Fibroblast of skin of abdomen (primary cell): ENCODE measurements at places on chromosomes 4 and X.

- DNase-seq: no peak
Observed at GRCh38 chrX:77962068-77962902, 7.2 kb downstream of the PGAM4 start.

- peak; percentile 31 for DNase-seq
Observed at GRCh38 chr4:15469402-15470127, at the start of gene CC2D2A. Gene CC2D2A, plus strand, starts transcription at chr4:15469882. Its CDS starts 6,051 bp downstream, at chr4:15475933.

- DNase-seq: no peak
Observed at GRCh38 chr4:119715490-119716445, 87.2 kb upstream of the PDE5A start.

DNA sequence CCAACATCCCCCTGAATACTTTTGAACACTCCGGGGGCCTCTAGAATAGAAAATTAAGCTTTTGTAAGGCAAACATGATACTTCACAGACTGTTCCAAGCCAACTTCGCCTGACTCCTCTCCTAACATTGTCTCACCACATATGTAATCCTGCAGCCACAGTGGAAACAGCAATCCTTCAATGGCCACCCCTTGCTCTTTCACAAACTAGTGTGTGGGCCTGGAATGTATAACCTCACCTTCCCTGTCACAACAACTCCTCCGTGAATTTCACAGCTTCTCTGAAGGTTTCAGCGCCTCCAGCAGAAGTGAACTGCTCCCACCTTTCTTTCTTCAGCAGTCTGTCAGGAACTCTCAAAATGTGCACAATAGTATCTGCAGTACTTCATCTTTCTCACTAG lies 185.1 kb downstream of the ADGRL3 start:
- no peak for DNase-seq

GRCh38 chrX:113421432-113421831 lies 580.8 kb upstream of the AMOT start:
- DNase-seq: no peak

GRCh38 chrX:13752141-13752540 lies 17.6 kb downstream of the OFD1 start:
- DNase-seq: no peak

- DNase-seq: no peak
Observed at GRCh38 chrX:10932842-10933440, 178.2 kb upstream of the HCCS start.

GRCh38 chrX:50618788-50619558 lies 148.3 kb upstream of the DGKK start:
- no peak for DNase-seq

GRCh38 chrX:133921764-133922389 lies 63.5 kb downstream of the GPC3 start:
- peak; percentile 27 for DNase-seq

DNA sequence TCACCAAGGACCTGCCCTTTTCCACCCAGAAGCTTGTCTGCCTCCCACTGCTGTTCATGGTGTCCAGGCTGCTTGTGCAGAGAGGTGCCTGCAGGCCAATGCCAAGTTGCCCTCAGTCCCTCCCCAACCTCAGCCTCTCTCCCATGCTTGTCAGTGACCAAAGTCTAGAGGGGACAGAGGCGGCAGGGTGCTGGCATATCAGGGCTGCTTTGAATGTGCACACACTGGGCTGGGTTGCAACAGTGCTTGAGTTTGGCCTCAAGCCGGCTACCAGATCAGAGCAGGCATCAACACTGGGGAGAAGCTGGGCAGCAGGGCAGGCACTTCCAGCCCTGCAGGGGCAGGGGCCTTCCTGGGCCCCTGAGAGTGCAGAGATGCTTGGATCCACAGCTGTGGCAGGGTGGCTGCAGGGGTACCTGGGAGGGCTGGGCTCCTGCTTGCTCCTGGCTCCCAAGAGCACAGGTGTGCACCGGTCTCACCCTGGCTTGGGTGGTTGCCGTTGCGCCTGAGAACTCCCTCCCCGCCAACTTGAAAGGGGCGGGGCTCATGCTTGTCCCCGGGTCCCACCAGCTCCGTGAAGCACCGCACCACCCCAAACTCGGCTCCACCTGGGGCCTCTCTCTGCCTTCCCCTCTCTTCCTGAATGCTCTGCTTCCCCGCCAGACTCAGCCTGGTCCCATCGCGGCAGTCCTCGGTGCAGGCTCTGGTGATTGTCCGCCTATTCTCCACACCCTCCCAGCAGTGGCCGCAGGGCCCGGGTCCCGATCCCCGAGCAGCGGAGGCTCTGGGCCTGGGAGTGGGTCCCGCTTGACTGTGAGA lies 1681.9 kb upstream of the ADGRL3 start:
- no peak for DNase-seq

GRCh38 chr4:48699475-48699874 lies 80.6 kb downstream of the FRYL start:
- DNase-seq: no peak

GRCh38 chrX:11269996-11270395 lies 23.2 kb upstream of the AMELX start:
- no peak for DNase-seq

GRCh38 chr4:123651066-123651465 lies 254.5 kb downstream of the SPRY1 start:
- DNase-seq: no peak

GRCh38 chr4:63063760-63064159 lies 1345.5 kb downstream of the TECRL start:
- no peak for DNase-seq

DNA sequence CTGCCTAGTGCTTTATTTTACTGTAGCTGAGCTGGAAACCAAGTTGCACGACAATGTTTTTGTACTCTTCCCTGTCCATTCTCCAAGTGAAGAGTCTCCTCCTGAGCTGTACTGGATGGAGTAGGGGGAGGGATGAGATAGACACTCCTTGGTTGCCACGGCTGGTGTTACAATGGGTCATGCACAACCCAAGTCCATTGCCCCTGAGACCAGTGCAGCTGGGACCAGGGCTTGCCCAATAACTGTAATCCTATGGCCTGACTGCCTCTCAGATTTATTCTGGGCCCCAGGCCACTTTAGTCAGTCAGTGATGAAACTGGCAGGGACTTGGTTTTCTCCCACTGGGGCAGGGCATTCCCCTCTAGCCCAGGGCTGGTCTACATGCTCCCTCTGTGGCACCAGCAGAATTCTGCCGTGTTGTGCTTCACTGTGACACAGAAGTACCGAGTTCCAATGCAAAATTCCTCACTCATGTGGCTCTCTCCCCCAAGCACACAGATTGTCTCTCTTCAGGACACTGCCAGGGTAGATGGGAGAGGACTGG lies 203.3 kb upstream of the PCDH18 start:
- no peak for DNase-seq

GRCh38 chr4:70062000-70062399 lies 11.8 kb downstream of the HTN1 start:
- no peak for DNase-seq

- no peak for DNase-seq
Observed at GRCh38 chr4:181948839-181949382, 294.3 kb upstream of the TENM3 start.

DNA sequence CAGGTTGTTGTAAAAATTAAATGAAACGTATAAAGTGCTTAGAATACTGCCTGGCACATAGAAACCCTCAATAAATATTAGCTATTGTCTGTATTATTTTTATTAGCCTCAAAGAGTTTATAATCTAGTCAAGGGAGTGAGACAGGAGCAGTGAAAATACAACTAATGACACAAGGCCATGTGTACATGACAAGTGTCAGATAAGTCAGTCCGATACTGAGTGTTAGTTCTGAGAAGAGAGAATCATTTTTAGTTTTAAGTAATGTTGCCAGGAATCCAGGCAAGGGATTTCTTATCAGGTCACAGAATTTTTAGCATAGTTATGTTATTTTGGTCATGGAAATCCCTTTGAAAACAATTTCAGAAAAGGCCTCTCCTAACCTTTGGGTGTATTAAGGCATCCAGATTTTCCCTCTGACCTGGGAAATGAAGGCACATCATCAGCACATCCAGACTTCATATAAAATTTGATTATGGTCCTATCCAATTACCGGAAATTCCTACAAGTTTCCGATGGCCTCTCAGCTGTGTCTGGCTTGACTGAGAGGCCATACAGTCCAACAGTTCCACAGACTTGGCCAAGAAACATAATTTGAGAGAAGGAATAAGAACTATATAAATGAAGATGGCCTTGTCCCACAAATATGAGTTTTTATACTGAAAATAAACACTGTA lies 35.7 kb downstream of the PPARGC1A start:
- no peak for DNase-seq

DNA sequence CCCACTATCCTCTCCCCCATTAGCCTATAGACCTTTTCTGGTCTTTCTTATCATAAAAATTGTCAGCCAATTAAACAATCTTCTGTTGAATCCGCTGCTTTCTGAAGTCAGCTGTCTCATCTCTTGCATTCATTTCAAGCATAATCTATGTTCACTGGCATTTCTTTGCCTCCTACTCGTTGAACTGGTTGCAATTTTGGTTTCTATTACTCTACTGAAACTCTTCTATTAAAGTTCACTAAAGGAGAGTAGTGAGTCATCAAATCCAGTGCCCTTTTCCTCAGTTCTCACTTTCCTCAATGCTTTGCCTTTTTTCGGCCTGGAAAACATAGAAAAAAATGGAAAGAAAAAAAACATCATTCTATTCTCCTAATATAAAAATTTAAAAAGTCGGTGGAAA lies 23.9 kb upstream of the CXCL13 start:
- DNase-seq: peak; percentile 3

GRCh38 chrX:119118780-119119395 lies 8.7 kb downstream of the KIAA1210 start:
- DNase-seq: peak; percentile 46

- peak; percentile 94 for DNase-seq
Observed at GRCh38 chr4:150302553-150302952, 224.3 kb downstream of the DCLK2 start.

- peak; percentile 37 for DNase-seq
Observed at GRCh38 chr4:168832763-168833575, 177.1 kb downstream of the CBR4 start.

- DNase-seq: no peak
Observed at GRCh38 chrX:13009273-13009672, 34.4 kb downstream of the TMSB4X start.

GRCh38 chr4:129322920-129323319 lies 227.0 kb downstream of the C4orf33 start:
- no peak for DNase-seq

GRCh38 chrX:139815771-139816170 lies 107.8 kb upstream of the MCF2 start:
- DNase-seq: no peak

DNA sequence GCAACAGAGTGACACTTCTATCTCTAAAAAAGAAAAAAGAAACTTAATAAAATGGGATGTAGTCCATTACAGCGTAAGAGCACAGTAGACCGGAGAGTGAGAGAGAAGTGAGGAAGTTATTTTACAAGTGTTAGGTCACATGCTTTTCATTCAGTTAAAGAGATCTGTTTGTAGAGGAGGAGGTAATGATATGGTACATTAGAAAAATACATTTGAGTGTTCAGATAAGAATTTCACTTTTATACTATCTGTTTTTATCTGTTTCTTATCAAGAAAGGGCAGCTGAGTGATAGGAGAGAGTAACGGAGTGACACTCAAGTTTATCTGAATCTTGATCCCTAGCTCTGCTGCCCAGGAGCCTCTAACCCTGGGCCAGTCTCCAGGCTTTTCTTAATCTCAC lies 38.9 kb downstream of the FNIP2 start:
- no peak for DNase-seq

GRCh38 chr4:146507632-146508031 lies 14.1 kb downstream of the SLC10A7 start:
- no peak for DNase-seq

DNA sequence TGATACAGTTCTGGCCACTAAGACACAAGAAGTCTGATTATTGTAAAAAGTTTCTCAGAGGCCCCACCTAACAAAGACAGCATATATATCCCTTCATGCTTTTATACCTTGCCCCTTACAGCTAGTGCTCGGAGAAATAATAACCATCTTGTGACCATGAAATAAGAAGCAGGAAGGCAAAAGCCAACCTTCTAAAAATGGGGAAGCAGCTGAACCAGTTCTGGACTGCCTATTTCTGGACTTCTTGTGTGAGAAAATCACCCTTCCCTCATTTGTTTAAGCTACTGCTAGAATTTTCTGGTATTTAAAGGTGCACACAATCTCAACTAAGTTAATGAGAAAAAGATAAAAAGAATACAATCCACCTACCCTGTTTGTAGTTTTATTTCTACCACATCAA lies 87.5 kb downstream of the CNOT6L start:
- DNase-seq: no peak

DNA sequence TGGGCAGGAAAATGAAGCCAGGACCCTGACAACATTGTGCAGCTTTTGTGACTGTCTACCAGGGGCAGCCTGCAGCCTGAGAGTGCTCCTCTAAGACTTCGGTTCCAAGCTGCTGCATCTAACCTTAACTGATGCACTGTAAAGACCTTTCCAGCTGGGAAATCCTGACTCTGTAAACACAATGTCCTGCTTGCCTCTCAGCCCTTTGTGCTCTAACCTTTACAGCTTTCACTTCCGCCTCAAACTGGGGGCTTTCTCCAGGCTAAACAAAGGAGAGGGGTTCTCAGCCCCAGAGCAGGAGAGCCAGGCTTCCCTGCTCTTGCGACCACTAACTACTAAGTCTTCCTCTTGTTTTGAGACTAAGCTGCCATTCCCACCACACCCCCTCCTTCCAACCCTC lies 19.3 kb upstream of the RASL11B start:
- DNase-seq: no peak

DNA sequence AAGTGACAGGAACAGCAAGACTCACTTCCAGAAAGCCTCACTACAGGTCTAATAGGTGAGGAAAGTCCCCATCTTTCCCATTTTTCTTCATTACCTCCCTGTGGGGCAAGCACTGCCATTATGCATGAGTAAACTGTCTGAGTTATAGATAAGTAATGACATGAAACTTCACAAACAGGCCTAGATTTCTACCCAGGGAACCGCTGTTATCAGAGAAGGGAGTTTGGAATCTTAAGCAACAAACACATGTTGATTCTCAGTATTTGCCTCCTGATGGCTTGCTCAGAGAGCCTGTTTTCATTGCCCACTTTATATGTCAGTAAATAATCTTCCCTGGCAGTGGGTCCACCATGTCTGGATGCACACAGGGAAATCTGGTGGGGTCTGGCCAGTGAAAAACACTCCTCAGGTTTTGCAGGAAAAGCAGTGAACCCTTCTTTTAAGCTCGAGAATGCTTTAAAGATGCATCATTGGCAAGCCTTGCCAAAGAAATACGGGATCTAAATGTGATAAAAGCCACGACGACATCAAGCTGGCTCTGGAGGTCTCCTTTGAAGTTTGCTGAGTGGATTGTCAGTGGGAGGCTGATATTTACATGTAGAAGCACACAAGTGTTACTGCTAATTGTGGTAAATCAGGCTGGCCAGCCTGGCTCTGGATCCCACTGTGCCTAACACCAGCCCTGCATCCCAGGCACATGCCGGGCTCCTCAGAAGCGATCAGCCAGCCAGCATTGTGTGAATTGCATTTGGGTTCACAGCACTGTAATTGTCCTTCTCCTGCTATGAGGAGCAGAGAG lies 25.2 kb downstream of the PDGFRA start:
- peak; percentile 36 for DNase-seq

DNA sequence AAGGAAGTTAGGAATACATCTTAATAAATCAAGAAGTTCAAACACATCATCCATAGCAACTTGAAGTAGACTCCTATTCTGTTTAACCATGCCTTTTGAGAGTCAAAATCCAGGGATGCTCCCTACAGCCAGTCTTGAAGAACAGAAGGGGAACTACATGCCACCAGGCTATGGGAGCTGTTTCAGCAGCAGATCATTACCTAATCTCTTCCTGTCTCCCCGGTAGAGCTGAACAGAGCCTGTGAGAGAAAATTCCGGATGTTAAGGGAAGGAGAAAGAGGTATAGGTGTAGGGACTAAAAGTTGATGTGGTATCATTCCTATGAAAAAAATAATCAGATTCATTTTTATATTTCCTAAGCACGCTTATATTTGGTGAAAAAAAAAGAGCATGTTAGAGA lies 352.2 kb downstream of the SPRY1 start:
- DNase-seq: no peak

- no peak for DNase-seq
Observed at GRCh38 chr4:127630152-127630551, 2.6 kb upstream of the INTU start.
